ENCODE measurements at places on chromosomes 16 and 17.

DNA sequence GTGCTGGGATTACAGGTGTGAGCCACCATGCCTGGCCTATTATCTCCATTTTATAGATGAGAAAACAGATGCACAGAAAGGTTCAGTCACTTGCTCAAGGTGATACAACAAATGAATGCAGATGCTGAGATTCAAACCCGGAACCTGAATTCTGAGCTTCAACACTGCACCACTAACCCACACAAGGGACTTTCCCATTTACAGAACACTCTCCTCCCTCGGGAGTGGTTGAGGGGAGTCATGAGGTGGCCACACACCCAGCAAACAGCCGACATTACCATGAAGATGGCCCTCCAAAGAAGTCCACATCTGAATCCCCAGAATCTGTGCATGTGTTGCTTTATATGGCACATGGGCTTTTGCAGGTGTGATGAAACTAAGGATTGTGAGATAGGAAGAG is 9.1 kb downstream of the BCL7C start:
- DNase-seq: no peak

DNA sequence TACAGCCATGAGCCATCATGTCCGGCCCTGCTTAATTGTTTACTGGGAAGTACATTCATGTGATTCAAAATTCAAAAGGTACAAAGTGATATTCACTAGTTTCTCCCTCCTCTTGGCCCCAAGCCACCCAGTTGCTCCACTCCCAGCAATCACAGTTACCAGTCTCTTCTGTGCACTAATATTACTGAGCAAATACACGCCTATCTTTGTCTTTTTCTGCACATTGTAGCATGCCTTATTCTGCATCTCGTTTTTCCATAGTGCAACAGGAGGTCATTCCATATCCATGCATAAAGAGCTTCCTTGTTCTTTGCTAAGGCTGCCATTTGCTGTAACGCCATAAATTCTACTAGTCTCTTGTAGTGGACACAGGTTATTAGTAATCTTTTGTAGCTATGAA is 2.2 kb upstream of the ALOX15 start:
- DNase-seq: no peak

- no peak for DNase-seq
Observed at GRCh38 chr16:17723531-17724134, 252.9 kb upstream of the XYLT1 start.

DNA sequence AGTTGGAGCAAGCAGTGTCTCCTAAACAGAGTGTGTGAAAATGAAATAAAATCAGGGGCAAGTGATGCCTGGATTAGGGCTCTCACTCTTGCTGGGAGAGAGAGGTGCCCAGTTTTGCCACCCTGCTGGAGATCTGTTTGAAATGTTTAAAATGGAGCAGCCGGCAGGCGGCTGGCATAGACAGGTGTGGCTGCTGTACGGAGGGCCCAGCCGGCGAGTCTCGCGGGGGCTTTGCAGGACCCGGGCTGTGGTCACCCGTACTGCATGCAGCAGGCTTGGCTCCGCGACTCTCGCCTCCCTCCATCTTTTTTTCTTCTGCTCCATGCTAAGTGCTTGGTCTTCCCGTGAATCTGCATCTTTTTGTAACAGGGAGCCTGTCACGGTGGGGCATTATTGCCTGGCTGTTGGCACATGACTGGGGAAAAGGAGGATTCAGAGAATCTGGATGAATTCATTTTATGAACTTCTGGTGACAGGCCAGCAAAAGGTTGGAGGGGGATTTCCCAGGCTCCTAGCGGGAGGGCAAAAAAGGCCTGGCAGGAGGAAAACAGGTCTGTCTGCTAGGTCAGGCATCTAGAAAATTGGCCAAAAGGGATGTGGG is 1.8 kb downstream of the ZNRF1 start:
- no peak for DNase-seq

All from NCI-H510A (cell line).